ENCODE measurements at places on chromosomes 2 and 18. TPM values are rescaled to one million over a fixed set of nuclear protein-coding genes. Genes with fewer than 3 reads are reported as not detected.

Gene MOCOS
- total RNA-seq: 3.6 TPM

Gene TMEM198
- total RNA-seq: 0.70 TPM

Gene SLC5A7
- not detected for total RNA-seq

Gene ALK
- not detected for total RNA-seq

Gene SCYGR4
- not detected for total RNA-seq

Gene SKOR2
- not detected for total RNA-seq

Gene IL36B
- not detected for total RNA-seq

Gene TMEM247
- not detected for total RNA-seq

Gene RIF1
- total RNA-seq: 13.1 TPM

Gene ADRA2B
- 0.06 TPM for total RNA-seq

Gene SERPINB2
- total RNA-seq: 0.07 TPM

Gene MEP1B
- 0.10 TPM for total RNA-seq

Gene NT5C1B
- not detected for total RNA-seq

Gene IL18R1
- 1.0 TPM for total RNA-seq

Gene FAM210A
- total RNA-seq: 22.9 TPM

Gene SP100
- 27.6 TPM for total RNA-seq

Gene GPR45
- total RNA-seq: not detected

Gene FAM237A
- total RNA-seq: not detected

Gene LRP2
- 0.02 TPM for total RNA-seq

Gene PSD4
- total RNA-seq: 11.5 TPM

Gene FIGN
- 2.7 TPM for total RNA-seq

Gene CDH20
- total RNA-seq: not detected

Measured in A549 treated with Hydrocortisone at 1 μM for 4 hours (cell line).